ENCODE measurements at places on chromosomes 4 and X.
A peak's percentile ranks its signal among the peaks of the same experiment; 100 is the strongest.

DNA sequence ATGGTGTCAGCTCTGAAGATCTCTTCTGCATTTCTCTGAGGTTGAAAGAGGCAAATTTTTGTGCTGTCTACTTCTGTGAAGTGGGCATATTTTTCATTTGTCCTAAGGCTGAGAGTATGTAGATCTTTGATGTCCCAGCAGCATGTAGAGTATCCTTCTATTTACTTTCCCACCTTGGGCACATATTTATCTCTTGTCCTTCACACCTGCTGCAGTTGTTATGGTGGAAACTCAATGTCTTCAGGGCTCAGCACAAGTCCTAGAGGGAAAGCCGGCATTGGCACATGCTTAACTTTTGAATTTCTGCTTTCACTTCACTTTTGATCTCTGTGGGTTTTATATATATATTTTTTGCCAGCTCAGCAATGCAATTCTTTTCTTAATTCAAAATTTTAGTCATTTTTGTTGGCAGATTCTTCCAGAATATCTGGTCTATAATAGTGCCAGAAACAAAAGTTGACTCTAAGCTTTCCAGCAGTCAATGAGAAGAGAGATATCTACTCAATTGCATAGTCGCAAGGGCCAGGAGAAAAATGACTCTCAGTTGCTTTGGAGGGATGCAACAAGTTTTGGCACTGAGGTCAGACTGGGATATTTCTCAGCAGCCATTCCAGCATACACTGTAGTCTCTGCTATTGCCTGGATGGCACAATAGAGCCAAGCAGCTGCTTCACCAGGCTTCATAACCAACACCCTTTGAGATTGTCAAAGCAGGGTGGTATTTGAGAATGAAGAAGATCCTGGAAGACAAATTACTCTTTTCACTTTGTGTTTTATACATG is 127.8 kb upstream of the FAT1 start:
- DNase-seq = no peak

DNA sequence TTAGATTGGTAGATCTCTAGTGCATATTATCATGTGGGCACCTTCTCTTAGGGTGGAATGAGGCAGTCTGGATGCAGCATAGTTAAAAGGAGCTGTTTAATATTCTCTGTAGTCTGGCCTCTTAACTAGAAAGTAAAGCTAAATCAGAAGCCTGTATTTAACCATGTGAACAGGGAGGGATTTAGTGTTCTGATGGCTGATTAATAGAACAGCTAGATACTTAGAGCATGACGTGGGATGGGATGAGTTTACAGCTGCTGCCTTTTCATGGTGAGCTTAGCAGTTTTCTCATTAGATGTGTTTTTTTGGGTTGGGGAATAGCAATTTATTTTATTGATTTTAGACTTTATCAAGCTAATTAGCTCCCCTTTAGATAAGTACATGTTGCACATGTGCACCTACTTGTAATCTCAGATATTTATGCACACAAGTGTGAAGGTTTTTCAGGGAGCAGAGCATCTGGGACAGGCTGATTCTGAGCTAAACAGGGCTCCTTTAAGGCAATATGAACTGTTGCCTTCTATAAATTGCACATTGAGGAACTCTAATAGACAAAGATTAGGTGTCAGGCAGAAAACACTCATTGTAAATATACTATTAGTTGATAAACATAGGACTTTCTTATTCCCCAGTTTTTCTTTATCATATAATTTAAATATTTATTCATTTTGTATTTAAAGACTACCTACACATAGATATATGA is 34.1 kb downstream of the YIPF6 start:
- DNase-seq = no peak

DNA sequence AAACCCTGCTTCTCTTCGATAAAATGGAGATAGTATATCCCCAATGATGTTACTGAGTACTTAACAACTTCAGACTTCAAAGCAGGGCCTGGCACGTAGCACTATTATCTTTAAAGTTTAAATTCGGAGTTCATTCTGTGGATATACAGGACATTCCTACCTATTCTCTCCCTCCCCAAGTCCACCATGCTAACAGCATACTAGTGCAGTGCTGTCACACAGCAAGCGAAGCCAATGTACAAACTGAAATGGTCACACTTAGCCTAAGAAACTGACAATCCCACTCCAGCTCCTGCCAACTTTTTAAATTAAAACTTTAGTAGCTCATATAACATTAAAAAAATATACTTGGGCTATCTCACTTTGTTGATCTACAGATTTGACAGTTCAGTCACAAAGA is 1.2 kb upstream of the DNAJB14 start:
- DNase-seq = no peak

DNA sequence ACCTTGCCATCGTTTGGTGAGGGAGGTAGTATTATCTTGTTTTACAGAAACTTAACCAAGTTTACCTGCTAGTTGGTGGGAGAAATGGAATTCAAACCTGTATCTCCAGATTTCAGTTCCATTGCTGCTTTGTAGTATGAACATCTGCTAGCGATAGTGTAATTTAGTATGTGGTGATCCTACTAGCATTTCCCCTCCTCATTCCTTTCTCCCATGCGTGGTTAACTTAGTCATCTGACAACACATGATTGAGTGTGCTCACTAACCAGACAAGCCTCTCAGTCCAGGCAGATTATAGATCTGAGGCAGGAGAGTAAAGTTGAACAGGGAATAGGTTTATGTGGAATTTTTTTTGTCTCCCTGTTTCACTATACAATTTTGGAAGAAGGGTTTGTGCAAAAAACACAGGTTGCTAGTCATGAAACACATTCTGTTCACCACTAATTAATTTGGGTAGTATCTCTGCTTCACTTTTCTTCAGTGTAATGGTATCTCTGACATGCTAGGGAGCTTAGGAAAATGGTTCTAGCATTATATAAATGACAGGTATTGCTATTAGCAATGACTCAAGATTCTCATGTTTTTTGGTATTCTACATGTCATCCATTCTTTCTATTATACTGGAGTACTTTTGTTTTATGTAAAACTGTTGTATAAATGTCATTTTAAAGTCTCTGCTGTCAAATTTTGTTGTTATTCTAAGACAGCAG is 21.7 kb downstream of the RBPJ start:
- no peak for DNase-seq

- DNase-seq = no peak
Measured at GRCh38 chr4:89765966-89766365, 71.0 kb downstream of the SNCA start.

GRCh38 chrX:626745-627509 is 3.7 kb upstream of the SHOX start:
- no peak for DNase-seq

- DNase-seq = no peak
Measured at GRCh38 chrX:45400027-45400779, 199.5 kb upstream of the DIPK2B start.

GRCh38 chr4:15515106-15515505 is 45.4 kb downstream of the CC2D2A start:
- no peak for DNase-seq

DNA sequence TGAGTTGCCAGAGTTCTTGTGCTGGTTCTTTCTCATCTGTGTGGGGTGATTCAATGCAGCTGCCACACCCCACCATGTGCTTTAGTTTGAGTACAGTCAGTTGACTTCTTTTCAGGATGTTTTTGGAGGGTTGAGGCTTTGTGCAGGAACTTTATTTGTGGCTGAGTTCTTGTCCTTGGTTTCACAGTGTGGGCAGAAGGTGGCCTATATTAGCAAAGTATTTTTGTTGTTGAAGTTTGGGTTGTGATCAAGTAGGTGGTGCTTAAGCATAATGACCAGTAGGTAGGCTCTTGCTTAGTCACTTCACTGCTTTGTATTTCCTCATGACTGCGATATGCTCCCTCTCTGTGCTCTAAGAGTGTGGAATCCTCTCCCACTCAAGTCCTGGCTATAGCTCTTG is 80.3 kb downstream of the ARHGAP24 start:
- DNase-seq = no peak

GRCh38 chr4:175657571-175657970 is 154.5 kb downstream of the GPM6A start:
- no peak for DNase-seq

- DNase-seq = no peak
Measured at GRCh38 chr4:11566444-11567022, 137.8 kb upstream of the HS3ST1 start.

GRCh38 chrX:23952984-23953907 is 45.4 kb downstream of the CXorf58 start:
- peak; percentile 11 for DNase-seq

DNA sequence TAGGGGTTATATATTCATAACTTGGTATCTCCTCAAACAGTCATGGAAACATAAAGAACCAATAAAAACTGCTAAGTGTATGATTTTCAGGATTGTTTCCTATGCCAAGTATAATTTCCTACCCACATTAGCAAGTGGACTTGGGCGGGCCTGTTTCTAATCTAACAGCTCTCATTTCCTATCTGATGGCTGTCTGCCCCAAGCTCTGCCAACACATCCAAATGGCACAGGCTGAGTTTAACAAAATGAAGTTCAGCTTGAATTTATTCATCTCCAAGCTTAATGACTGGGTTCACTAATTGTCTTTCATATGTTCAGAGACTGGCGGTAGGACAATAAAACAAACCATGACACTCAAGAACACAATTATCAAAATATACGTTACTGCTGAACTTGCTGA is 55.5 kb upstream of the S100G start:
- DNase-seq = no peak

Data from stimulated activated effector memory CD8-positive, alpha-beta T cell treated with anti-CD3 and anti-CD28 coated beads, Interleukin-12 subunit alpha, Interleukin-12 subunit beta, amount 100 ng/mL, for 72 hours (primary cell).